ENCODE measurements at places on chromosomes 1 and 21.

DNA sequence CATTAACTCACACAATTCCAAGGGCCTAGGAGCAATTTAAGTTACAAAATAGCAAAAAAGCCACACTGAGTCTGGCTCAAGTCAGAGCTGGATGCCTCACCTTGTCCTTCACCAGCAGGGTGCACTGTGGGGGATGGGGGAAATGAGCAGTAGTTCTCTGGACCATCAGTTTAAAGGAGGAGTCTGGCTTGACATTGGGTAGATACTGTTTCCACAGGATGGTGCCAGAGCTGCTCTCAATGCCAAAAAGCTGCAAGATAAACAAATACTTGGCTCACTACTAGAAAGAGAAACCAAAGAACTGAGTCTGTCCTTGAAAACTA, 18.8 kb downstream of the EMC1 start:
- DNase-seq = peak; percentile 56

- peak; percentile 49 for DNase-seq
Measured at GRCh38 chr1:22739648-22740385, 29.2 kb downstream of the EPHB2 start.

DNA sequence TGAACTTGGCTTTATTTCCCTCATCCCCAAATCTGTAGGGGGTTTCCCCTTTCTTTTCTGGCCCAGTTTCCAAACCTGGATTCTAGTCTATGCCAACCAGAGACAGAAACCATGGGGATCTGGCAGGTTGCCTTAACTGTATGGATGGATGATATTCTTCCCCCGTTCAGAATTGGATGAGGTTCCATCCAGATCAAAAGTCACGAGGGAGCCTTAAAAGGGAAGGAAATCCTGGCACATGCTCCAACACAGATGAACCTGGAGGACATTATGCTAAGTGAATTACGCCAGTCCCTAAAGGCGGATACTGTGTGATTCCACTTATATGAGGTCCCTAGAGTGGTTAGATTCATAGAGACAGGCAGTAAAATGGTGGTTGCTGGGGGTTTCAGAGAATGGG, 124.4 kb downstream of the HUNK start:
- no peak for DNase-seq

DNA sequence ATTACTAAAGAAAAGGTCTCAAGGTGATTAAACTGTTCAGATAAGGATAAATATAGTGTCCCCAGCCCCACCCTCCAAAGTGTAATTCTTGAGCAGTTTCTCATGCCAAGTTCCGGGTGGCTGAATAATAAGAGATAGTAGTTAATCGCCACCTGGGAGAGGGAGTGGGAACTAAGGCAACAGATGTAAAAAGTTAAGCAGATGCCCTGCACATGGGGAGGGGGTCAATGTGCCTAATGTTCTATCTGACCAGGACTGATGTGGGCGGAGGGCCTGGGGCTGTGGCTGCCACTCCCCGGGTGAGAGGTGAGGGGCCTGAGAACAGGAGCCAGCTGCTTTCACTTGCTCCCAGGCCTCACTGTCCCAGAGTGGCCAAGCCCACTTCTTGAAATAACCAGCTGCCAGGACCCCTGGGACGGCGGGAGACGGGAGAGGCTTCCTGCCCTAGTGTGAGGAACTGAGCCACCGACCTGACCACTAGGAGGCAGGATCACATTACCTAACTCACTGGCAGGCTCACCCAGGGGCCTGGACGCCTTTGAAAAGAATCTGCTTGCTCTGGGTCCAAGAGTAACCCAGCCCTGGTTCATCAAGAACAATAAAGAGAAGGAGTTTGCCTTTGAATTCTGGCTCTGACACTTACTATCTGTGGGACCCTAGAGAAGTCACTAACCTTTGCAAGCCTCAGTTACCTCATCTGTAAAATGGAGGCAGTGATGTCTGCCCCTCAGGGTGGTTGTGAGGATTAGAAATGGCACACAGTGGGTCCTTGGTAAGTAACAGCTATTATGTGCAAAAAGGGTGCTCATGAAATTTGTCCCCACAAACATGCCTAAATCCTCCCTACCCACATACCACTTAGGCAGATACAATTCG, 179.2 kb downstream of the ATG4C start:
- DNase-seq = no peak

GRCh38 chr1:103230061-103230460, 121.7 kb upstream of the COL11A1 start:
- no peak for DNase-seq

DNA sequence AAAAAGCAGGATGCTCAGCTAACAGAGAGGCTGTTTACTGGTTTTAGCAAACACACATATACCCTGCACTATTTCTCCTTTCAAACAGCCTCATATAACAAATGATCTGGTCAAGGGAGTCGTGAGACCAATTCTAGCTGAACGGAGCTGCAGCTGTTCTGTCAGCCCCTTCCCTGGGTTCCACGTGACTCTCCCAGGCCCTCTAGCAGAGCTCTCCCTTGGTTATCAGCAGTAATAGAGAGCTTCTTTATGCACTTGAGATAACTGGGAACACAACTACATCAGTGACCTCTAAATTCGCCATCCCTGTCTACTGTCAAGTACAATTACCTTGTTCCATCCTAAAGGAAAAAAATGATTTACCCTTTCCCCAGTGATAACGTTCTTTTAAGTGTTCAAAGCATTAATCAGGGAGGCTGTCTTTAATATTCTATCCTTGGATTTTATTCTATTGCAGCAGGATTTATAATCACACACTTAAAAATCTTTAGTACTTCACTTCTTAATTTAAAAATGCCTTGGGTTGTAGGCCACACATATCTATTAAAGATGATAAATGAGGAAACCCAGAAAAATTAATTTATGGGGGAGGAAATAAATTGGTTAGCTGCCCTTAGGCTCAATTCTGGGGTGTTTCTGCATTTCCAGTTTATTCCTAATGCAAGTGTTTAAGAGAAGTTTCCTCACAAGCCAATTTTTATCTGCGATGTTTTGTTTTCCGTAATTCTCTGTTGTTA, 28.2 kb downstream of the PTGER3 start:
- peak; percentile 26 for DNase-seq

- DNase-seq = no peak
Measured at GRCh38 chr1:210446479-210446878, 117.8 kb downstream of the HHAT start.

DNA sequence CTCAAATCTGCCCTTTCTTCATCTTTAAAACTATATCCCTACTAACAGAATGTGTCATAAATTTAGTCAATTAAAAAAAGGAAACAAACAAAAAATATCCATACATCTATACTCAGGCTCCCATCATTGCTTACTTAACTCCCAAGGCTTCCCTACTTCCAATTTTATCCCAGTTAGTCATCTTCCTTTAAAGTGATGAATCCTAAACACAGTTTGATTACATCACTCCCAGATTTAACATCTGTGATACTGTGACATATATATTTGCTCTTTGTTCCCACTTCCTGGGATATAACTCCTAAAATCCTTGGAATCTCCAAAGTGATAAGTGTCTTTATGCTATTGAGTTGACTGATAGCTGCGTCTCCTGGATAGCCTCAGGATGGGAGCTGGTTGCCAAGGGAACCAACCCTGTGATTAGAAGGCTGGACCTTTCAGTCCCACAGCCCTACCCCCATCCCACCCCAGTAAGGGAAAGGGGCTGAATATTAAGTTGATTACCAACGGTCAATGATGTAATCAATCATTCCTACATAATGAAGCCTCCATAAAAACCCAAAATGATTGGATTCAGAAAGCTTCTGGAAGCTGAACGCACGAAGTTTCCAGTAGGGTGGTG, 21.6 kb downstream of the GLMN start:
- DNase-seq = no peak

DNA sequence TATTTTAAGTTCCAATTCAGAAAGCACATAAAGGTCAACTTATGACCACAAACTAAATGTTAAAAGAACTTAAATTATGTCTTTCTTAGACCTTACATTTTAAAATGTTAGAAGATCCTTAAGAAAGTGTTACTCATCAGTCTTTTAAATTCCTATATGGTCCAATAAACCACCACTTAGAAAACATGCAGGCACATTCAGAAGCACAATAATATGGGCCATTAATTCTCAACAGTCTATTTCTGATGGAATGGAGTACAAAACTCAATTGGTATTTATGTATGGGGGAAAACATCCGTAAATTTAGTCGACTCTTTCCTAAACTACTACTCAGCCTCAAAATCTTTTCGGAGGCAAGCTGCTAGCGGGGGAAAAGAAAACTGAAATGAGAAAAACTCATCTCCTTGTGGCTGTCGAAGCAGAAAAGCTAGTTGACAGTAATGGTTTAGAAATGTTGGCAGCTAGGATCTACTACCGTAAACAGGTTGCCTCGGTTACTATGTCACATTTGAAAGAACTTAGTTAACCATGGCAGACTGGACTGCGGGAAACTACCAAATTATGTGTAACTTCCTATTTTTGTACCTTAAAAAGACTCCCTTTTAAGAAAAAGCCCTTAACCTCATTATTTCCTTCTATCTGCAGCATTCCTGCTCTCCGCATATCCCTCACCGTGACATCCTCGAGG, 1.0 kb downstream of the TRMT1L start:
- no peak for DNase-seq

DNA sequence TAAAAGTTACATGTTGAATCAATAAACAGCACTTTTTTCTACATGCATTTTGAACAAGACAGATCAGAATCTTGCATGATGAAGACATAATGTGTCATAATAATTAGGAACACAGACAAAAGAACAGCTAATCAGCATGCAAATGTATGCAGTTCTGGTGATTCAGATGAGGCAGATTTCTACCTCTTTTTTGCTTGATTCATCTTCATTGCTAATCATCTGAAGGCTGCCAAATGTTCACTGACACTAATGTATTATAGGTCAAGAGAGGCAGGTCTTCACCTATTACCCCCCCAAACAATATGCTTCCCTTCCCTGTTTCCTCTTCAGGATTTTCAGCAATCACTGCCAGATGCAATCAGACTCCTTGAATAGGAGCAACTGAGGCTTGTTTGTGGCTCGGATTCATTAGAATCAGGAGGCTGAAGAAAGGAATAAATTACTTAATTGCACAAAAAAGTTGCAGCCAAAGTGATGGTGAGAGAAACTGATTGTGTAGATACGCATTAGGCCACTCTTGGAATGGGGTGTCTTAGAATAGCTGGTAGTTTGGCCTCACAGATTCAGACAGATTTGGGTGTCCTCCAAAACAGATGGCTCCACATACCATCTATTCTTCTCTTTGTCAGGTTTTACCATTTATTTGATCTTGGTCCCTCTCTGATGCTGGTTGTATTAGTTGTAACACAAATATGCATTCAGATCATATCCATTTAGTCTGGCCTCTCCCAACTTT, 275.4 kb downstream of the RPS6KC1 start:
- no peak for DNase-seq

- no peak for DNase-seq
Measured at GRCh38 chr21:36127250-36127904, 7.5 kb upstream of the CBR3 start.

- DNase-seq = no peak
Measured at GRCh38 chr1:22540337-22540736, 23.0 kb upstream of the EPHA8 start.

- DNase-seq = no peak
Measured at GRCh38 chr1:109484519-109484975, 842 bp downstream of the ATXN7L2 start.

- DNase-seq = no peak
Measured at GRCh38 chr1:231170875-231171274, 9.0 kb downstream of the TRIM67 start.

- DNase-seq = no peak
Measured at GRCh38 chr21:35232545-35233176, 183.6 kb upstream of the RUNX1 start.

- DNase-seq = no peak
Measured at GRCh38 chr1:88662723-88663122, 21.4 kb upstream of the PKN2 start.

- no peak for DNase-seq
Measured at GRCh38 chr1:91412371-91412770, 7.7 kb upstream of the HFM1 start.

GRCh38 chr1:89939693-89940438, 55.0 kb upstream of the ZNF326 start:
- DNase-seq = no peak

DNA sequence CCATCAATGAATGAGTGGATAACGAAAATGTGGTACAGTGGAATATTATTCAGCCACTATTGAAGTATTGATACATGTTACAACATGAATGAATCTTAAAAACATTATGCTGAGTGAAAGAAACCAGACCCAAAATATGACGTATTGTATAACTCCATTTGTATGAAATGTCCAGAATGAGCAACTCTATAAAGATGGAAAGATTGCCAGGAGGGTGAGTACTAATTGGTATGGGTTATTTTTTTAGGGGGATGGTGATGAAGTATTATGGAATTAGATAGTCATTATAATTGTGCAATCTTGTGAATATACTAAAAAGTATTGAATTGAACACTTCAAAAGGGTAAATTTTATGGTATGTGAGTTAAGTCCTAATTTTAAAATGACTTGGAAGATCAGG, 278.6 kb downstream of the SIPA1L2 start:
- DNase-seq = no peak

DNA sequence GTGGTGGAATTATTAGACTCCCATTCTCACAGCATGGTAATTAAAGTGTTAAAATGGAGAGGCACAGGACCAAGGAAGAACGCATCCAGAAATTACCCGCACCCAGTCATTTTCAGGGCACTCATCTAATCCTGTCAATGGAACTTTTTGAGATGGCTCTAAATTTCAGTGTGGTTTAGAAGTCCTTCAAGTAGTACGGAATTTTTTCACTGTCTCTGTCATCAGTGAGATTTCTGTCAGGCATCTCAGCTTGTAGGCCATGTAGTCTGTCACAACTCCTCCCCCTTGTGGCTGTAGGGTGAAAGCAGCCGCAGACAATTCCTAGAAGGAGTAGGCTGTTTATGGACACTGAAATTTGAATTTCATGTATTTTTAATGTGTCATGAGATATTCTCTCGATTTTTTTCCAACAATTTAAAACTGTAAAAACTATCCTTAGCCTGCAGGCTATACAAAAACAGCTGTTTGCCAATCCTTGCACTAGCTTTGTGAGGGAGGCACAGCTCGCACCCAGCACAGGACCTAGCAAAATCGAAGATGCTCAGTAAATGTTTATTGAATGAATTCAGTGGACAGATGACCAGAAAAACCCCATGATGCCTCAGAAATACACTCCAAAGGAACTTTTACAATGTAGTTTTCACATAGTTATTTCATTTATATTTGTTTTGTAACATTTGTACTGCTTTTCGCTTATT, 6.6 kb upstream of the NUP133 start:
- DNase-seq = peak; percentile 39

GRCh38 chr1:15578921-15579682, 5.7 kb downstream of the AGMAT start:
- no peak for DNase-seq

GRCh38 chr21:37550618-37551330, 184.2 kb downstream of the DYRK1A start:
- DNase-seq = no peak

- DNase-seq = no peak
Measured at GRCh38 chr1:11594222-11594621, 60.0 kb downstream of the FBXO2 start.

DNA sequence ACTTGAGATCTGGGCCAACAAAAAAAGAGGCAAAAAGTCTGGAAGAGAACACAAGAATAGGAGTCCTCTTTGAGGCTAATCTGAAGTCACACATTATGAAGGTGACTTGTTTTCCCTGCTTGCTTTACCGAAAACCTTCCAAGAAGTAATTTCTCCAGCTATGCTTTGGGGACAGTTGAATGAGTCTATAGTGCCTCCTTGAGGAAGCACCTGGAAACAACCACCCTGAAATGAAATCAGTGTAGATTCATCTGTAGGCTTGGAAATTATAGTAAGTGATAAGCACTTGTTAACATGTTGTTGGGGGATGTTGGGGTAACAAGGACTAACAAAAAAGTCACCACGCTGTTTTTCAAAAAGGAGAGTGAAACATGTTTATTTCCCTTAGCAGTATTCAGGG, 23.4 kb upstream of the RPTN start:
- DNase-seq = no peak

All from left ventricle myocardium superior (tissue), 1 donor.